ENCODE measurements at places on chromosomes 16 and 17. TPM values are rescaled to one million over a fixed set of nuclear protein-coding genes. Genes with fewer than 3 reads are reported as not detected.

The PRR35 gene
- not detected for total RNA-seq

GRCh38 chr17:10745231-10745630 is 15.4 kb upstream of the TMEM220 start:
- DNase-seq: peak; percentile 37

DNA sequence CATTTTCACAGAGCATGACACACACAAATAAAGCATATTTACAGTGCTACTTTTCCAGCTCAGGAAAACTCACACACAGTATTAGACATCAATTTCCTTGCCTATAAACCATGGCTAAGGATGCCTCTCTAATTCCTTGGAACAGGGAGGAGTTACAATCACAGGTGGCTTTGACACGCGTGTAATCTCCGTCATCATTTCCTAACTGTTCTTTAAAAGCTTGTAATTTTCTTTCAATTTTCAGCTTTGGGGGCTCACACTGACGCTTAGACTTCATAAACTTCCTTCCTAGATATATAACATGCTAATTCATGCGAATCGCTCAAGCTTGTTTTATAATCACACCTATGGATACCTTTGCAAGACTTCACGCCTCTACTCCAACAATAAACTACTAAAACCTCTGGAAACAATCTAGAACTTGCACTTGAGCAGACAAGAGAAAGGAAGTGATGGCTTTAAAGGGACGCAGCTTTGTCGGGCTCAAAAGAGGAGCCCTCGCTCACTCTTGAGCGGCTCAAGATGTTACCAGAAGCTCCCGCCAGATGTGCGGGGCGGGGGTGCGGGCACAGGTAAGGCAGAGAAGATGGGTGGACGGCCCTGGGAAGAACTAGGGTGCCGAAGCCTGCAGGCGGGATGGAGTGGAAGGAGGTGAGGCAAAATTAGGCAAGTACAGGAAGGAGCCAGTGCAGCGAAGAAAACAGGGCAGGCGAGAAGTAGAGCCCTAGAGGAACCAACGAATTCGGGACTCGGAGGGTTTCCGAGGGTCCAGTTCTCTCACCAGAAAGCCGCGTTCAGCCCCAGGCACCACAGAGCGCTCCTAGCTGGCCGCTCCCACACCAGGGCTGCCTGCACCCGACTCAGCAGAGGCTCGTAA is 631 bp downstream of the RETREG3 start:
- no peak for DNase-seq

The HAS3 gene
- 0.72 TPM for total RNA-seq

- DNase-seq: peak; percentile 42
Observed at GRCh38 chr17:17156107-17156506, 50.0 kb downstream of the PLD6 start.

- no peak for DNase-seq
Observed at GRCh38 chr17:49359990-49360795, 1.9 kb downstream of the ZNF652 start.

The ARHGAP23 gene
- 6.3 TPM for total RNA-seq

DNA sequence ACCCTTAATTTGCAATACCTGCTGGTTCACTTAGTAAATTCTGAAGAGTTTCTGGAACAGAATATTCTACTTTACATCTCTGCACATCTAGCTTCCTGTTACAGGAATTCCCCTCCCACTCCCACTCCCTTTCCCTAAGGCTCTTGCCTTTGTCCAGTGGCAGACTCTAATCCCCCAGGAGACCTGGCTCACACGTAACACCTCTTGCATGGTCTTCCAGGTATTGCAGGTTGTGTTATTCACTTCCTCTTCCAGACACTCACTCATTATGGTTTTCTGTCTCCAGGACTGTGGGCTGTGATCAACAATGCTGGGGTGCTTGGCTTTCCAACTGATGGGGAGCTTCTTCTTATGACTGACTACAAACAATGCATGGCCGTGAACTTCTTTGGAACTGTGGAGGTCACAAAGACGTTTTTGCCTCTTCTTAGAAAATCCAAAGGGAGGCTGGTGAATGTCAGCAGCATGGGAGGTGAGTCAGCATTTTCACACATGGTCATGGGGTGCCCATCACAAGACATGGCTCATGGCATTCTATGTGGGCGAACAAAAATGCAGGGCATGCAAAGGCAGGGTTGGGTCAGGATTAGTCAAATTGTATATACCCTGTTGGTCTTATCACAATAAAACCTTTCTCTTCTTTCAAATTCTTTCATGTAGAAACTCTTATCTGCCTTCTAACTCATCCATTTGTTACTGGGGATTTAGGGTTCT is 35.8 kb downstream of the HSD17B2 start:
- peak; percentile 90 for DNase-seq

DNA sequence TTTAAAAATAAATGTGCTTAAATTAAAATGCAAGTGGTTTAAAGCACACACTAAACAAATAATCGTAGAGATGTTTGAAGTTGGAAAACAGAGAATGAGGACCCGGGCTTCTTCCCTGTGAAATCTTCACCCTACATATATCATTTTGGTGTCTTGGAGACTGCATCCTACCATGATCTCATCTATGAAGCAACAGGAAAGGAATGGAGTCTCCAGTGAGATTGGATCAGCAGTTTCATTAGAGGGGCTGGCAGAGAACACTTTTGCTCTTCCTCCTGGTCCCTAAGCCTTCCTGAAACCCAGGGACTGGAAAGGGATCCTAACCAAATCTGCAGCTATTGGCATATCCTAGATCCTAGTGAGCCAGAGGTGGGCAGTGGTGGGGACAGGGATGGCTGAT is 85.0 kb downstream of the GRIN2A start:
- DNase-seq: peak; percentile 35

The CAVIN1 gene
- 217 TPM for total RNA-seq

GRCh38 chr17:80252871-80253270 is 7.8 kb upstream of the RNF213 start:
- no peak for DNase-seq

DNA sequence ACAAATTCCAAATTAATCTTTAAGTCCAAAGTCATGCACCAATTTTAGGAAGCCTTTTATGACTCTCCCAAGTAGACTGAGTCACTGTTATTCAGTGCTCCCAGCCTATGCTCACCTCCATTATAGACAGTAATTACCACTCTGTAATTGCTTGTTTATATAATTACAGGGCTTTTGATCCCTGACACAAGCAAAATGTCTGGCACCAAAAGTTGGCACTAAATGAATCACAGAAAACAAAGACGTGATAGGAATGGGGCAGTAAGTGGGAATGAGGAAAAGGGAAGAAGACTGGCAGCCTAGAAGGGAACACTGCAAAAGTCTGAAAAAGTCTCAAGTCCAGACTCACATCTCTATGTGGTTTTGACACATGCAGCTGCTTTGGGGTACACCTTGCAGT is 94.1 kb downstream of the SLC39A11 start:
- DNase-seq: no peak

DNA sequence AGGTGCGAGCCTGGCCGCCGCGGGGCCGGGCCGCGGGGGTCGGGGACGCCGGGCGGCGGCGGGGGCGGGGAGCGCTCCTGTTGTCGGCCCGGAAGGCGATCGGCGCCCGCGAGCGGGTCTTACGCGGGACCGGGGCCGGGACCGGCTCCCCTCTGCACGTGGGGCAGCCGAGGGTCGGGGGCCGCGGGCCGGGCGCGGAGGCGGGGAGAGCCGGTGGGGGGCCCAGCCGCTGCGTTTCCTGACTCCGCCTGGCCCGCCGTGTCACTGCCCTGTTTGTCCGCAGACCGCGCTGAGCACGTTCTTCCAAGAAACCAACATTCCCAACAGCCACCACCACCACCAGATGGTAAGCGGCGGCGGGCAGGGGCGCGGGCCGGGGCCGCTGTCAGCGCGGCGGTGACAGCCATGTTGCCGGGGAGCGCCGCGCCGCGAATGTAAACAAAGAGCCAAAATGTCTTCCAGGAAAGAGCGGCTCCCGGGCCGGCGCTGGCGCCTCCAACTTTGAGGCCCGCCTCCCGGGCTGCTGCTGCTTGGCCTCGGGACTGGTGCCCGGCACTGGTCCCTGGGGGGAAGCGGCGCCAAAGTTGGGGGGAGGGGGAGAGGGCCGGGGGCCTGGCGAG is 586 bp downstream of the UBALD2 start:
- no peak for DNase-seq

The ZNF469 gene
- total RNA-seq: 0.39 TPM

- no peak for DNase-seq
Observed at GRCh38 chr16:13770436-13770835, 149.5 kb upstream of the ERCC4 start.

- DNase-seq: no peak
Observed at GRCh38 chr16:28011223-28011622, 52.3 kb downstream of the GSG1L start.

GRCh38 chr17:50261051-50261915 is 13.0 kb upstream of the TMEM92 start:
- DNase-seq: no peak

DNA sequence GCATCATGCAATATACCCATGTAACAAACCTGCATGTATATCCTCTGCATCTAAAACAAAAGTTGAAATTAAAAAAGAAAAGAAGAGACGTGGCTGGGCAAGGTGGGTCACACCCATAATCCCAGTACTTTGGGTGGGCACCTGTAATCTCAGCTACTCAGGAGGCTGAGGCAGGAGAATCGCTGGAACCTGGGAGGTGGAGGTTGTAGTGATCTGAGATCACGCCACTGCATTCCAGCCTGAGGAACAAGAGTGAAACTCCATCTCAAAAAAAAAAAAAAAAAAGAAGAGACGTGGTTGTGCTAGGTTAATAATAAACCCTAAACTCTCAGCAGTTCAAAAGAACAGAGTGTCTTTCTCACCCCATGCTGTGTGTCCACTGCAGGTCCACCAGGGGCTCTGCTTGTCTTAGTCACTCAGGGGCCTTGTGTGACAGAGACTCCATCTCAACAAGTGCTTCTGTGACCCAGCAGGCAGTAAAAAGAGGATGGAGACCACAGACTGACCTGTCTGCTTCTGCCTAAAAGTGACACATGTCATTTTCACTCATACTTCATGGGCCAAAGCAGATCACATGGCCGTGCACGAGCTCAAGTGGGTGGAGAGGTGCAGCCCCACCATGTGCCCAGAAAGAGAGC is 22.3 kb upstream of the N4BP1 start:
- no peak for DNase-seq

- no peak for DNase-seq
Observed at GRCh38 chr16:51225878-51226277, 74.8 kb upstream of the SALL1 start.

- DNase-seq: no peak
Observed at GRCh38 chr17:58331815-58332777, 3.5 kb upstream of the TSPOAP1 start.

The ACSM2A gene
- total RNA-seq: not detected

DNA sequence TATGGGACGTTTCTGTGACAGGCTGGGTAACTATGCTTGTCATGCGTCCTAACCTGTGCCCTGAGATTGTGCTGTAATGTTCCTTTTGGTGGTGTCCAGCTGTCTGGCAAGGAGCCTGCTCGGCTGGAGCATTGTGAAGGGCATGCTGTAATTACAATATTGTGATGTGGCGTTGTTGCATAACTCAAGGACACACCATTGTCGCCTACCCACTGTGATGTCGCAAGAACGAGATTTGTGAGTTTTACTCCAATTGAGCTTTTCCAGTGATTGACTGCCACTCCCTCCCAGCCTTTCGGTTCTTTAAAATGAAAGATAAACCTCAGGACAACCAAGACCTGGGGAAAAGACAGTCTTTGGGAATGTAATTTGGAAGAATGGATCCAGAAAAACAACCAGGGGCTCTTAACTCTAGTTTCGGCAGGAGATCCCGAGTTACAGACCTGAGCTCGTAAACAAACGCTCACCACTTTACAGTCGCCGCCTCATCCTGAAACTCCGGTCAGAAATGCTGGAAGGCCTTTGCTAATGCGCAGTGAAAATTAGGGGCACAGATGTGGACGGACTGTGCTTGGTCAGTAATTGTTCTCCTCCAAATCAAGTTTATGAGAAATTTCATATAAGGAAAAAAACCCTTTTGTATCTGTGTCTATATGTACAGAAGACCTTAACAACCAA is 1.3 kb downstream of the ZNF750 start:
- no peak for DNase-seq

The SAMD14 gene
- total RNA-seq: 0.24 TPM

DNA sequence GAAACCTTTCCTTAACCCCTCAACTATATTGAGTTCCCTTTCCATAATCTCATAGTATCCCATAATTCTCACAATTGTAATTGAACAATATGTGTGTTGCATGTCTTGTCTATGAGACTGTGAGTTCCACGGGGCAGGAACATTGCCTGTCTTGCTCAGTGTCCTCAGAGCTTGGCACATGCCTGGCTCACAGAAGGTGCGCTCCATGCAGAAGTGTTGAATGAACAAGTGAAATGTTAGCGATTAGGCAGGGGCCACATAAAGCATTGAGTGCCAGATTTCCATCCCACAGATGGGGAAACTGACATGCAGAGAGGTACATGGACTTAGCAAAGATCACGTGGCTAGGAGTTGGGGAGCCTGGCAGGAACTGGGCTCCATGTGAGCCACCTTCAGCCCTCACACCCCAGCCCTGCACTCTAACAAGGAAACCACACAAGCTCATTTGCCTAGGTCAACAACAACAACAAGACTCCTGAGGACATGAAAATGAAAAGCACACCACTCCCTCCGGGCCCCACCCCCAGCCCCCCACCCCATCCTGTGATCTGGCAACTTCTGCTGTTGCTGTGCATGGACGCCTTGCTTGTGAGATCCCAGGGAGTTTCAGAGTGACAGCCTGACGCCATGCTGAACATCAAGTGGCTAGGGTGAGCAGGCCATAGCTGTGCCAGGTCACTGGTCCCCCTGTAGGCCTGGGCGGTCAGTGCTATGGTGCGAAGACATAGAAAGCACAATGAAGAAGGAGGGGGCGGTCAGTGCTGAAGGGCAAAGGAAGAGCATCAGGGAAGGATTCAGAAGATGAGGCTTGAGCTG is 5.0 kb downstream of the PIK3R5 start:
- no peak for DNase-seq

The TLCD1 gene
- 8.7 TPM for total RNA-seq

The CDRT15 gene
- 0.84 TPM for total RNA-seq

DNA sequence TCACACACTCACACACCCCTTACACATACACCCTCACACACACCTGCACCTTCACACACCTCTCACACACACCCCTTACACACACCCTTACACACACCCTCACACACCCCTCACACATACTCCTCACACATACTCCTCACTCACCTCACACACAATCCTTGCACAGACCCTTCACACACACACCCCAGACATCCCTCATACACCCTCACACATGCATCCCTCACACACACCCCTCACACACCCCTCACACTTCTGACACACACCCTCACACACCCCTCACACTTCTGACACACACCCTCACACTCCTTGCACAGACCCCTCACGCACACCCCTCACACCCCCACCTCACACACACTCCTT is 23.9 kb downstream of the C17orf67 start:
- no peak for DNase-seq

GRCh38 chr16:85381738-85382592 is 231.2 kb upstream of the GSE1 start:
- peak; percentile 19 for DNase-seq

DNA sequence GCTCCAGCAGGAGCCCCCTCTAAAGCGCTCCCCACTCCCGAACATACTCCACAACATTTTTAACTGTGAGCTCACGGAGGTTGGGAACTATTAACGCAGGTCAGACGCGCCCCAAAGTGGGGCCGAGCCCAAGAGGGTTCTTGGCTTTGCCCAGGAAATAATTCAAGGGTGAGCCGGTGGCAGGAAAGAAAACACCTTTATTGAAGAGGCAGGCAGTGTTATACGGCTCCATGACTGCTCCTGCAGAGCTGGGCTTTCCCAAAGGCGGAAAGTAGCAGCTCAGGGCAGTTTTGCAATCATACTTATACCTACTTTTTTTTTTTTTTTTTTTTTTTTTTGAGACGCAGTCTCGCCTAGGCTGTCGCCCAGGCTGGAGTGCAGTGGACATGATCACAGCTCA is 6.2 kb downstream of the ADCY9 start:
- DNase-seq: no peak

The RND2 gene
- total RNA-seq: not detected
